ENCODE measurements at places on chromosomes 5 and 9.

DNA sequence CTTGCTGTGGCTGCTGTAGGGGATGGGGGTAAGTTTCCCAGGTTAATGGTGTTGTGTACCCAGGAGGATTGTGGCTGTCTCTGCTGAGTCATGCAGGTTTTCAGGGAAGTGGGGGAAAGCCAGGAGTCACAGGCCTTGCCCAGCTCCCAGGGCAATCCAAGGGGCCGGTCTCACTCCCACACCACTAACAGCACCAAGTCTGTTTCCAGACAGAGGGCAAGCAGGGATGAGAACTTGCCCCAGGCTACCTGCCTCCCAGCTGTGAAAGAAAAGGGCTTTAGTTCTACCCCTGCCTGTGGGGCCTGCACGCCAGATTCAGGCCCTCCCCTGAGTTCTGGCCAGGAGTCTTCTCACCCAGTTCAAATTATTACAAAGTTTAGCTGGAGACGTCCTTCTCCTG, 579.8 kb upstream of the ST8SIA4 start:
- DNase-seq, result no peak

DNA sequence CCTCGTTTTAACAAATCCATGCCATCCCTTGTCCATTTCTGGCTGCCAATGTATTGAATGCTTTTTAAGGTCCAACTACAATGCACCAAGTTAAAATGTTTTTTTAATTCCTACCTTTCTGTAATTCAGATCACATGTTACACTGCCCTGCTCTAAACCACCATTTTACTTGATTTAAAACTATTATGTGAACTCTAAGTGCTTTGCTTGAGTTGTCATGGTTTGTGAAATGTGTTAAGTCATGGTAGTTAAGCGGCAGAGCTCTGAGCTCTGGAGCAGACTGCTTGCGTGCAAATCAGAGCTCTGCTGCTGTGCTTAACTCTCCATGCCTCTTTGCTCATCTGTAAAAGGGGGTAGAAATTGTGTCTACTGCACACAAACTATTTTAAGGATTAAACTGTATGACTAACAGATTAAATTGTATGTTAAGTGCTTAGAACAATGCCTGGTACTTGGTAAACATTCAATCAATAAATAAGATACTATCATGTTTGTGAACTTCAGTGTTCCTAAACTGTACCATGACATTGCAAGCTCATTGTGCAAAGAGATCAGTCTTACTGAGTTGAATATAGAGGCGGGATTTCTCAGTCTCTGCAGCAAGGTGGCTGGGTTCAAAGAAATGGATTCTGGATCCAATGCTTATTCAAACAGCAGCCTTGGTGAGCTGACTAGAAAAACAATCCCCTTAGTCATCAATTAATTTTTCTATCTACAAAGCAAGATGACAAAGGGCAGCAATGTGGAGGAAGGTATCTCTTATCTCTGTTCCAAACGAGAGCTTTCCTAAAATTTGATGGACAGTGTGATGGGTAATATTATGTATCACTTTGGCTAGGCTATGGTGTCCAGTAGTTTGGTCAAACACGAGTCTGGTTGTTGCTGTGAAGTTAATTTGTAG, 16.1 kb upstream of the CMBL start:
- DNase-seq, result no peak

GRCh38 chr9:18360005-18360404, 113.9 kb upstream of the ADAMTSL1 start:
- no peak for DNase-seq

DNA sequence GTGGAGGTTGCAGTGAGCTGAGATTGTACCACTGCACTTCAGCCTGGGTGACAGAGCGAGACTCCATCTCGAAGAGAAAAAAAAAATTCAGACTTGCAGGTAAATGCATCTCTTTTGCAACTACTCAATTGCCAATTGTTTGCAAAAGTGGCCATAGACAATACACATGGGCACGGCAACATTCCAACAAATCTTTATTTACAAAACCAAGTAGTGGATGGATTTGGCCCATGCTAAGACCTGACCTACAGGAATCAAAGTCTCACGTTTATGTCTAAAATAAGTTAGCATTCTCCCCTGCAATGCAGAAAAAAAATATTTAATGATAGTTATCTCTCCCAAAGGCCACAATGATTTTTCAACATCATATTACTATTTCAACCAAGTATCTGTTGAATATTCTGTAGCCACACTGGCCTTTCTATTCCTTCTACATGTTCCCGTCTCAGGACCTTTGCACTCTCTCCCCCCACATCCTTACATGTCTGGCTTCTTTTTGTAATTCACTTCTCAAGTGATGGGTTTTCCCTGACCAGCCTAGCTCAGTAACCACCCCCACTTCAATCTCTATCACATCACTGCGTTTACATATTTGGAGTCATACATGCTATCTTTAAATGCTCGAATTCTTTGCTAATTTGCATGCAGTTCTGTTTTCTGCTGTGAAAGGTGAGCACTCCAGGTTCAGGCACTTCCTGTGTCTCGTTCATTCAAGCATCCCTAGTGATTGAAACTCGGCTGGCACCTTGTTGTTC, 54.2 kb downstream of the FNBP1 start:
- DNase-seq, result no peak

DNA sequence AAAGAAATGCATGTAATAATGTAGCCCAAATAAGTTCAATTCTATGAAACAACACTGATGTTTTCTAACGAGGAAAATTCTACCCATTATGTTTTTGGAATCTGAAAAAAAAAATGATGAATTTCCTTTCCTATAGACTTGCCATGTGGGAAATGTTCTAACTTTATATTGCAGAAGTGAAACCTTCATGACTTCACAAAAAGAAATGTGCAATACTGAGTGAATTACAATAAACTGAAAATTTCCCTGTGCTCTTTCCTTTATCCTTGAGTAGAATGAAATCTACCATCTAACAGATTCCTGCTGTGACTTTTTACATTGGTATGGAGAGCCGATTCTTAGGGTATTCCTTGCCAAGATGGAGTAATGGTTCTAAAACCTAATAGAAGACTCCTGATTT, 1622.5 kb downstream of the MAT2B start:
- DNase-seq, result no peak
